Neural crest cell (in vitro differentiated cells): ENCODE measurements at places on chromosomes 6 and 20. TPM values are rescaled to one million over a fixed set of nuclear protein-coding genes. Genes with fewer than 3 reads are reported as not detected.

C20orf96 gene
- 34.0 and 40.8 TPM in 2 replicates for total RNA-seq

VSX1 gene
- total RNA-seq, result 3.8 and 4.2 TPM in 2 replicates

SYNGAP1 gene
- 72.4 and 73.5 TPM in 2 replicates for total RNA-seq

FAM184A gene
- 7.6 and 7.8 TPM in 2 replicates for total RNA-seq

NNAT gene
- total RNA-seq, result 113 and 119 TPM in 2 replicates

GJA10 gene
- not detected in 2 replicates for total RNA-seq

HIVEP2 gene
- total RNA-seq, result 3.0 and 3.5 TPM in 2 replicates
